ENCODE measurements at places on chromosomes 4 and X. TPM values are rescaled to one million over a fixed set of nuclear protein-coding genes. Genes with fewer than 3 reads are reported as not detected.

SPIN4 gene
- polyA plus RNA-seq = 3.6 TPM

YIPF7 gene
- not detected for polyA plus RNA-seq

DNA sequence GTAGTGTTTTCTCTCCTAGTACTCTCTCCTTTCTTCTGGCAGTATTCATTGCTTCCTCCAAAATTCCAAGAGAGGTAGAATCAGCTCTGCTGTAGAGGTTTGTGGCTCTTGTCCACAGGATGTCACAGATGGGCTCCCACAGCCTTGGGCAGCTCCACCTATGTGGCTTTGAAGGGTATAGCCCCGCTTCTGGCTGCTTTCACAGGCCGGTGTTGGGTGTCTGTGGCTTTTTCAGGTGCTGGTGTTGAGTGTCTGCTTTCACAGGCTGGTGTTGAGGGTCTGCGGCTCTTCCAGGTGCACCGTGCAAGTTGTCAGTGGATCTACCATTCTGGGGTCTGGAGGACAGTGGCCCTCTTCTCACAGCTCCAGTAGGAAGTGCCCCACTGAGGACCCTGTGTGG, 7.9 kb upstream of the AADAT start:
- no peak for DNase-seq

GRCh38 chr4:54877006-54877405, 219.2 kb downstream of the KIT start:
- DNase-seq = no peak

- no peak for DNase-seq
Observed at GRCh38 chrX:12954981-12955380, 19.9 kb upstream of the TMSB4X start.

Data from AG04450 (cell line).